Renal pelvis (tissue), 12 donors: ENCODE measurements at places on chromosomes 6 and 20.

DNA sequence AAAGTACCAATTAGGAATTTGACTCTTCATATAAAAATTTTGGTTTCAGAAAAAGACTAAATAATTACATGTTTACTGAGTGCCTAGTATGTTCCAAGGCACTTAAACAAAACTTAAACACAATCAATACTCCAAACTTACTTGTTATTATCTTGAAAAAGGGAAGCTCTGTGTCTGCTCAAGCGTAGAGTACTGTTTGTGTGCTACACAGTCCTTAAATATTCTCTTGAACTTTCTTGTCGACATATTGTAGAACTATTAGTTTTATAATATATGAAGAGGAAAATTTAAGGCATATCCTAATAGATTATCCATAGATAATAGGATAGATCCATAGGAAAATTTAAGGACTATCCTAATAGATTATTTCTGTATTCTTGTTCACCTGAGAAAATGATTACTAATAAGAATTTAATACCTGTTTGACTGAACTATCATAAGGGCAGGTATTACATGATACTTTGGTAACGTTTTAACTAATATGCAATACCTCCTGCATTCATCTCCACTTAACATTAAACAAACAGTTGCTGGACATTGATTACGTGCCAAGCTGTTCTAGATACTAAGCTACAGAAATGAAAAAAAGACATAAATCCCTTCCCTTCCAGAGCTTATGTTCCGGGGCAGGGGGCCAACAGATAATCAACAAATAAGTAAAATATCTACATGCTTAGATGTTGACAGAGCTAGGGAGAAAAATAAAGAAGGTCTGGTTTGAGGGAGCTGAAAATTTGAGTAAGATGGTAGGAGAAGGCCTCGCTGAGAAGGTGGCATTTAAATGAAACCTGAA is 115.2 kb upstream of the BCLAF1 start:
- DNase-seq: no peak

- no peak for DNase-seq
Observed at GRCh38 chr6:142950291-142950690, 5.3 kb upstream of the HIVEP2 start.

DNA sequence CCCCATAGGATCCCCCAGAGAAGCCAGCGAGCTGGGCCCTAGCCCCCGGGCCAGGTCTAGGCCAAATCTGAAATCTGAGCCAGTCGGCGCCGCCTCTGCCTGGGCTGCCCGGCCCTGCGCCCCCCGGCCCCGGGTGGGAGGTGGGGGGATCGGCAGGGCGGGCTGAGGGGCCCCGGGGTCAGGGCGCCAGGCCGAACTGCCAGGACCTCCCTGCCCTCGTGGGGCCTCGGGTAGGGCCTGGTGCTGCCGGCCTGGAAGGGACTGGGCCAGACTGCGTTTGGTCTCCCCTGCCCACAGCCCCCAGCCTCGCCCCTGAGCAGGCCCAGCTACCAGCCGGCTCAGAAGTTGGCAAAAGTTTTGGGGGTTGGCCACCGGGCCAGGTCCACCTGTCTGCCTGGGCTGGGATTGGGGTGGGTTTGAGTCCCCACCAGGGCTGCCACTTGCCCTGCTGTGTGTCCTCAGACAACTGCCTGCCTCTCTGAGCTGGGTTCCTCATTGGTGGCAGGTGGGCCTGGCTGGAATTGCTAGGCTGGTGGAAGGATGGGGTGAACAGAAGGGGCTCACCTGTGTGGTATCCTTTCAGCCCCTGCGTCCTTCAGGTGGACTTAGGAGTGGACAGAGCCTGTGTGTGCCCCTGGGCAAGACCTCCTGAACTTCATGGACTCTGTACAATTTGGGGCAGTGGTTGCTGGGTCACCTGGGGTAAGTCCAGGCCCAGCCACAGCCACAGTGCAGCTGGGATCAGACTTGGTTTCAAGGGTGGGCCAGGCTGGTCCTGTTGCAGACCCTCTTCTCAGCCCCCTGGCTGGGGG is 801 bp downstream of the SRC start:
- no peak for DNase-seq

DNA sequence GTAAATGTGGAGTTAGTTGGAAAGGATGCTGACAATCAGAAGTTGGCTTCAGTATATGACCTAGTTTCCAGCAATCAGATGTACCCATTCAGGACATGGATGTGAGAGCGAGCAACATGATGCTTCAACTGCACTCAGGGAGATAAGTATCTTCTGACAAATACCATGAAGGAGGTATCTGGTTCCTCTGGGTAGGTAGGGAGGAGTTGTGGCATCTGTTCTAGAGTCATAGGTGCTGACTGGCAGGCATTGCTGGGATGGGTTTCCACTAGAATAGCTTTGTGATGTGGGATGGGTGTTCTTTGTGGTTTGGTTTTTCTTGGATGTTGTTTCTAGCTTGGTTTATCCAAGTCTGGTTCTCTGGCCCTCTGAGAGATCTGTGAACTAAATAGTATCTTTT is 3.9 kb upstream of the REV3L start:
- DNase-seq: no peak

DNA sequence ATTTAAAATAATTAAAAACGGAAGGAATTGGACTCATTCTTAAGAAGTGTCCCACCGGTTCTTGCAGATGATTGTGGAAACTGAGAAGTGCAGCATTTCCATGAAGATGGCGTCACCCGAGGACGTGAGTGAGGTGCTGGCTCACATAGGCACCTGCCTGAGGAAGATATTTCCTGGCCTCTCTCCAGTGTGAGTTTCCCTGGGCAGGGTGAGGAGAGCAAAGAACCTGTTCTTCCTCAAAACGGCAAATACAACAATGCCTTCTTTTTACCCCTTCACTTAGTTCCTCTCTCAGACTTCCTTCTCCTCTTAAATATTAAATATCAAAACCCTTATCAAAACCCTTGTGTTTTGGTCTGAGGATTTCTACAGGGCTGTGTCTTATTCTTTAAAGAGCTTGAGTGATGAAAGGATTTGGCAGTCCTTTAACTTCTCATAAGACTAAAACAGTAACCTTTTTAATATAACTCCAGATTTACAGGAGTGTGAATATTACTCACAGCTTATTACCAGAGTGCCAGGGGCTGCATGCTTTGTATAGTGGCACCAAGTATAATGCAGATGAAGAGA is 156.3 kb downstream of the CARMIL1 start:
- DNase-seq: no peak

DNA sequence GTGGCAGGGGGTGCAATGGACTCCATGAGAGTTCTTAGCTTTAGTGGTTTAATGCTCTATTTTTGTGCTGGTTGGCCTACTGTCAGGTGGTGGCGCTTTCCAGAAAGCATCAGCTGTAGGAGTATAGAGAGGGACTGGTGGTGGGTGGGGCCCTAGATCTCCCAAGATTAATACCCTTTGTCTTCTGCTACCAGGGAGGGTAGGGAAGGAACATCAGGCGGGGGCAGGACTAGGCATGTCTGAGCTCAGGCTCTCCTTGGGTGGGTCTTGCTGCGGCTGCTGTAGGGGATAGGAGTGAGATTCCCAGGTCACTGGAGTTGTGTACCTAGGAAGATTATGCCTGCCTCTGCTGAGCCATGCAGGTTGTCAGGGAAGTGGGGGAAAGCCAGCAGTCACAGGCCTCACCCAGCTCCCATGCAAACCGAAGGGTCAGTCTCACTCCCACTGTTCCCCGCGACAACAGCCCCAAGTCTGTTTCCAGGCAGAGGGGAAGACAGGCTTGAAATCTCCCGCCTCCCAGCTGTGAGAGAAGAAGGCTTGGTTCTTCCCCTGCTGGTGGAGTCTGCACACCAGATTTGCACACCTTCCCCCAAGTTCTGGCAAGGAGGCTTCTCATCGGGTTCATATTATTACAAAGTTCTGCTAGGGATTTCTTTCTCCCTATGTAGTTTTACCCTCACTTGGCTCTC is 46.7 kb upstream of the PKIB start:
- DNase-seq: no peak

DNA sequence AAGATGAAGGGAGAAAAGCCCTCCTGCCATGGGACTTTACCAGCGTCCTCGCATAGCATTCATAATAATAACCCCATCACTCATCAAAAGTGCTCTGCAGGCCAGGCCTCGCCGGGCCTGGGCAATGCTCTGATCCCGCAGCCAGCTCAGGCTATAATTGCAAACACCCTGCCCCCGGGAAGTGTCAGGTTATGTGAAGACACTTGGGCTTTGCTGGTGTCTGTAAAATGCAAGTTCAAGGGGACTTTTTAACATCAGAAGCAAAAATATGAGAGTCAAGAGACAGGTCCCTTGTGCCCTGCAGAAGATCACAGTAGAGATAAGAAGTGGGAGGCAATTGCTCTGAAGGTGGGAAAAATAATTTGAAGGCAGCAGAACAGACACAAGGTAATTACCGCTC is 381.0 kb downstream of the MAFB start:
- DNase-seq: no peak

DNA sequence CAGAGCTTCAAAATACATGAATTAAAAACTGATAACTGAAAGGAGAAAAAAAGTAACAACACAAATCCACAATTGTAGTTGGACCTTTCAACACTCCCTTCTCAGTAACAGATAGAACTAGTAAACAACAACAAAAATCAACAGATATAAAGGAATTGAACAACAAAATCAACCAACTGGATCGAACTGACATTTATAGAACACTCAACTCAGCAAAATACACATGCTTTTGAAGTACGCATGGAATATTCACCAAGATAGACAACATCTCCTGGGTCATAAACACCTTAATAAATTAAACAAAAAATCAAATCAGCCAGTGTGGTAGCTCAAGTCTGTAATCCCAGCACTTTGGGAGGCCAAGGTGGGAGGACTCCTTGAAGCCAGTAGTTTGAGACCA is 63.3 kb downstream of the ILRUN start:
- no peak for DNase-seq

DNA sequence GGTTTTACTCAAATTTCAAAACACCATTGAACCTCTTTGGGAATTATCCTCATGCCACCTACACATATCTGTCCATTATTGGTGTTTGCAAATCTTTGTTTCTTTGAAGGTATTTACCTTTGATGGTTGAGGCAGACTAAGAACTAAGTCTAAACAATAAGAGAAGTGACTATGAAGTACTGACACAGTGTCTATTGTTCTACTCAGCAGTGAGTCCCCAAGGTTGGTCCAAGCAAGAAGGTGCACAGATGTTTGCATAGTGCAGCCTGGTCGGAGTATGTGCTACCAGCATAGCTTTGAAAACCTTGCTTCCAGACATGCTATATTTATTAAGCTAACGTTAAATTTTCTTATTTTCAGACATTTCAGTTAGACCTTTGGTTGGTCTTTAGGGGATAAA is 19.5 kb downstream of the LRRC1 start:
- no peak for DNase-seq

DNA sequence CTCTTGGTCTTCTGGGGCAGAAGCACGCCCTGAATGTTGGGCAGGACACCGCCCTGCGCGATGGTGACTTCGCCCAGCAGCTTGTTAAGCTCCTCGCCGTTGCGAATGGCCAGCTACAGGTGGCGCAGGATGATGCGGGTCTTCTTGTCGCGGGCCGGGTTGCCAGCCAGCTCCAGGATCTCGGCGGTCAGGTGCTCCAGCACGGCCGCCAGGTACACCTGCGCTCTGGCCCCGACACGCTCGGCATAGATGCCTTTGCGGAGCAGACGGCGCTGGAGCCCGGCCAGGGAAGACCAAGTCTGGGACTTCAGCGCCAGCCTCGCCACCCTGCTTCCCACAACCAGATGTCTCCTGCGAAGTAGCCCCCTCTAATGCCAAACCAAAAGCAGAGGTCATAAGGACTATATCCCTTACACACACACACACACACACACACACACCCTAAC is 8.0 kb upstream of the SLC17A3 start:
- DNase-seq: no peak

GRCh38 chr6:160036331-160036695 is 67.4 kb downstream of the IGF2R start:
- no peak for DNase-seq

GRCh38 chr6:1387876-1388629 is 1.3 kb upstream of the FOXF2 start:
- no peak for DNase-seq

GRCh38 chr6:193773-194310 is 98.4 kb upstream of the DUSP22 start:
- no peak for DNase-seq

DNA sequence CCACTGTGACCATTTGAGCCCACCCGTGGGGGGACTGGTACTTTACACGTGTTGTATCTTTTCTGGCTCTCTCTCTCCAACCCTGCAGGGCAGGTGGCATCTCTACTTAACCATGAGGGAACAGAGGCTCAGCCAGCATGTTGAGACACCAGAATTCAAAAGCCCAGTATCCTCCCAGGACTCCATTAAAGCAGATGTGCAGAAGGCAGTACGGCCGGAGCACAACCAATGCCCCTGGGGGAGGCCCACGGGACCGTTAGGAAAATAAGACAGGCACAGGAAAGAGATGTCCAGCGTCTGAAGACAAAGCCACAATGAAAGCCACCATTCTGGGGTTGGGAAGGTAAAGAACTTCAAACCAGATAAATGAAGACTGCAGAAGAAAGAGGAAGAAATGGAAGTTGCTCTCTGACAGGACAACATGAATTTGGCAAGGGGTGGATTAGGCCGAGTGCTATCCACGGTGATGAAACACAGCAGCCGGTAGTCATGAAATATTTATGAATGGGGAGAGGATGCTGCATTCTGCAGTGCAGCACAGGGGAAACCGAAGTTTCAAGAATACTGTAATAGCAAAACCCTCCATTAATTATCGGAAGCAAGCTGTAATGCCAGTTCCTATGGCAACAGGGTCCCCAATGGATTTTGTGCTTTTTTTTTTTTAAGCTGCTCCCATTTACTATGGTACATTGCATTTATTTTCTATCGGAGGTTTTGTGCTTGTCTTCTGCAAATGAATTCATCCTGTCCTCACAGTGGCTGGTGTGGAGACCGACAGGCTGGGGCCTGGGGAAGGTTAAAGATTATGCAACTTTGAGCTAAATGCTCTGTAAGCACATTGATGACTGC is 179.4 kb downstream of the NRN1 start:
- no peak for DNase-seq

GRCh38 chr6:30168741-30169140 is 5.4 kb downstream of the TRIM15 start:
- no peak for DNase-seq

GRCh38 chr6:129292836-129293235 is 409.9 kb downstream of the LAMA2 start:
- no peak for DNase-seq
